DMS53 (cell line): ENCODE measurements at places on chromosomes 11 and 22.

GRCh38 chr11:11265994-11266606 is 87.0 kb downstream of the CSNK2A3 start:
- peak; percentile 82 for DNase-seq

DNA sequence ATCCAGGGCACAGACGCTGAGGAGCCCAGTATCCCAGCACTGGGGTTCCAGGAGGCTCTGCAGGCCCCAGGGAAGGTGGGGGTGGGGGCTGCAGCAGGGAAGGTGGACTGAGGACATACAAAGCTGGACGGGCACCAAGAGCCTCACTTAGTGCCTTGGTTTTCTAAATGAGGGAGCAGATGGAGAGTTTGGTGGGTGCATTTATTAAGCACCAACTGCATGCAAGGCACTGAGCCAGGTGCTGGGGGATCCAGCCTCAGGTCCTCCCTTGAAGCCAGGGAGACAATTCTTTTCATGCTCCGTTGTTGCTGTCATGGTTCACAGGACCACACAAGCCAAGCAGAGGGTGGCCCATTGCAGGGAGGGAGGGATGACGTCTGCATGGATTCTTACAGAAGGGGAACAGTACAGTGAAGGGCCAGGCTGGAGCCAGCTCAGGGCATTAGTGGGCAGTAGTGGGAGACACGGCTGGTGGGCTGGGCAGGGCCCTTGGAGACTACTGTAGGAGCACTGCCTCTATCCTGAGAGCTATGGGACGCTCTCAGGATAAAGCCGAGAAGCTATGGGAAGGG is 65.0 kb downstream of the MACROD1 start:
- DNase-seq = no peak

- no peak for DNase-seq
Measured at GRCh38 chr22:36595154-36595553, 66.2 kb upstream of the EIF3D start.

DNA sequence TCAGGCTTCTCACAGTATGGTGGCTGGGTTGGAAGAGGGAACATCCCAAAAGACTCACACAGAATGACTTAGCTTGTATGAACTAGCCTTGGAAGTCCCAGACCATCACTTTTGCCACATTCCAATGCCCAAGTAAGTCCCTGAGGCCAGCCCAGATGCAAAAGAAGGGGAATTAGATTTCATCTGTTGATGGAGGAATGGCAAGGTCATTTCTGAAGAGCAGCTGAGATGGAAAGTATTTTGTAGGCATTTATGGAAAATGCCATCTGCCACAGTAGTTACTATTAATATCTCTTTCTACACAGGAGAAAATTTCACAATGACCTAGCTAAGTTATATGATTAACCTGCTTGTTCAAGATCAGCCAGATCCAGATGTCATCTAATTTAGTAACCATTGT is 58.8 kb downstream of the ENDOD1 start:
- no peak for DNase-seq

DNA sequence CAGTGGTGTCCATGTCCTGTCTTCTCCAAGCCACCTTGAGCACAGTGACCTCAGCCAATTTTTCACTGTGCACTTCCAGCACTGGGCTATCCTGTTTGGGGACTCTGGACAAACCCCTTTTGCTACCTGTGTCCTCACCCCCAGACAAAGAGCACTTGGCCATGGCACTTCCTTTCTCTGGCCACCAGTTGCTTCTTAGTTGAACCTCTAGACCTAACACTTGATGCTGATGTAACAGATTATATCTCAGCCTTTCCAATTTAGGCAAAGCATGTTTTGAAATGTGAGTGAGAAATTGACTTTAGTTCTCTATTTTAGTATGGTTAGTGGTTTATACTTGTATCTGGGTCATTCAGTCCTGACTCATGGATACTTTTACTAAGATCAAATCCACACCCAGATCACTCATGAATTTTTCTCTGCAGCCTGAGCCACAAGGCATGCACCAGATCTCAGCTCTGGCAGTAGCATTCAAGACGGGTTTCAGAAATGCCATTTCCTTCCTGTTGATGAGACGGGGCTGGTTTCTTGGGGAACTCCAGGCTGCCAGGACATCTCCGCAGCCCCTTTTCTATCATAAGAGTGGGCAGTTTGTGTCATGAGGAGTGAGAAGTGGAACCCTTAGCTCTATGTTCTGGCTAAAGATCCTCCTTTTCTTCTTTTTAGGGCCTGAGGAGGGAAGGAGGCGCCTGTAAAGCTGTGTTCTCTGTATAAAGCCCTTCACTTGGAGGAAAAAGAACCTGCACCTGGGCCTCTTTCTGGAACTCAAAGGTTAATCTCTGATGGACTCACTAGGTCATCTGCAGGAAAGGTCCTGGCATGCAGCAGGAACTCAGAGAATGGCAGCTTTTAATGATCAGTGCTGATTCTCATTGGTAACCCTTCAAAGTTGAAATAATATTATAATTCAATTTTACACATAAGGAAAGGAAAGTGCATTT is 185.6 kb upstream of the TENM4 start:
- DNase-seq = no peak

- DNase-seq = no peak
Measured at GRCh38 chr22:29587938-29588699, 7.2 kb upstream of the NIPSNAP1 start.

- no peak for DNase-seq
Measured at GRCh38 chr22:49964136-49965090, 3.8 kb downstream of the PIM3 start.

GRCh38 chr11:1717745-1718144 is 20.8 kb downstream of the KRTAP5-6 start:
- no peak for DNase-seq

- peak; percentile 83 for DNase-seq
Measured at GRCh38 chr22:29128891-29129807, 56.3 kb downstream of the KREMEN1 start.

DNA sequence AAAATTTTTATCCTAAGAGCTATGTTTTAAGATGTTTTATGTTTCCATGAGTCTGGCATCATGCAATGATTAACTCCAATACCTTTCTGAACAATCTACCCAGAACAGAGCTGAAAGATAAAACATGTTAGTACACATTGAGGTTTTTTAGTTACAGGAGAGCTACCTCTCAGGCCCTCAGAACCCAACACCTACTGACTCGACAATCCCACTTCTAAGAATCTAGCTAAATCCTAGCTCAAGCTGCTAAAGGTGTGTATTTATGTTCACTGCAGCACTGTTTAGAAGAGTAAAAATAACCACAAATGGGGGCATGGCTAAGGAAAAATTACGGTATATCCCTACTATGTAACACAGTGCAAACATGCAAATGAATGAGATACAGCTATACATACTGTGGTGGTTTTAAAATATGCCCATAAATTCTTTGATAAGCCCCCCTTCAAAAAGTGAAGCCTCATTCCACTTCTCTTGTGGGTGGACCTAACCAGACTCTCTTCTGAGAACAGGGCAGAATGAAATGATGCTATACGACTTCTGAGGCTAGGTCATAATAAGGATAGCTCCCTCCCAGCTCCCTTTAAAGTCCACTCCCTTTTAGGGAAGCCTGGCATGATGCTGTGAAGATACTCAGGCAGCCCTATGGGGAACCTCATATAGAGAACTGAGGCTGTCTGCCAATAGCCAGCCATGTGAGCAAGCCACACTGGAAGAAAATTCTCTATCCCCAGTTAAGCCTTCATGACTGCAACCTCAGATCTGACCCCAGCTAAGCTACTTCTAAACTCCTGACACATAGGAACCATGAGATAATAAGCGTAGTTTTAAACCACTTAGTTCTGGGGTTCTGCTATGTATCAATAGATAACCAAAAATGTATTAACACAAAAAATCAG is 29.5 kb downstream of the TMEM123 start:
- no peak for DNase-seq

DNA sequence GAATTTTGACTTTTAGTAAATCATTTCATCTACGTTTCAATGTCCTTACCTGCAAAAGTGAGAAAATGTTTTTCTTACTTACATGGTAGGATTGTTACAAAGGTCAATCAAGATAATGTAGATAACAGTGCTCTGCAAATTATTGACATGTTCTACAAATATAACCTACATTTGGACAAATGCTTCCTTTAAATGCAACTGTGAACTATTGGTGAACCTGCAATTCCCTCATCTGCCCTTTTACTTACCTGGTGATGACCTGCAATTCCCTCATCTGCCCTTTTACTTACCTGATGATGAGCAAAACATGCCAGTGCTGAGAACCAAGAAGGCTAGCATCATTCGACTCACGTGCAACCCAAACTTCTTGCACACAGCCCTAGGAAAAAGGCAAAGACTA is 11.1 kb downstream of the ALG9 start:
- DNase-seq = no peak

GRCh38 chr11:27116684-27117083 is 76.1 kb downstream of the BBOX1 start:
- no peak for DNase-seq

DNA sequence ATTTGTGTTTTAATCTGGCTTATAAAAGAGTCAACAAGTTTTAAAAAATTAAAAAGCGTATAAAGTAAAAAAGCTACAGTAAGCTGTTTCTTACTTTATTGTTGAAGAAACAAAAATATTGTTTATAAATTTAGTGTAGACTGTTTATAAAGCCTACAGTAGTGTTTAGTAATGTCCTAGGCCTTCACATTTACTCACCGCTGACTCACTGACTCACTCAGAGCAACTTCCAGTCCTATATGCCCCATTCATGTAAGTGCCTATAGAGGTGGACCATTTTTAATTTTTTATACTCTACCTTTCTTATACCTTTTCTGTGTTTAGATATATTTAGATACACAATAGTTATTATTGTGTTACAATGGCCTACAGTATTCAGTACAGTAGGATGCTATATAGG is 12.2 kb downstream of the MPPED2 start:
- no peak for DNase-seq

- peak; percentile 39 for DNase-seq
Measured at GRCh38 chr11:120547316-120547715, 35.8 kb downstream of the GRIK4 start.

GRCh38 chr11:115141231-115142114 is 362.7 kb downstream of the CADM1 start:
- no peak for DNase-seq
